AG08396 (cell line): ENCODE measurements at places on chromosomes 3 and 15.

- no peak for DNase-seq
These were observed 31.8 kb downstream of the SLC7A14 start for GRCh38 chr3:170553788-170554757.

GRCh38 chr3:187902936-187903335, 157.7 kb upstream of the BCL6 start:
- no peak for DNase-seq

DNA sequence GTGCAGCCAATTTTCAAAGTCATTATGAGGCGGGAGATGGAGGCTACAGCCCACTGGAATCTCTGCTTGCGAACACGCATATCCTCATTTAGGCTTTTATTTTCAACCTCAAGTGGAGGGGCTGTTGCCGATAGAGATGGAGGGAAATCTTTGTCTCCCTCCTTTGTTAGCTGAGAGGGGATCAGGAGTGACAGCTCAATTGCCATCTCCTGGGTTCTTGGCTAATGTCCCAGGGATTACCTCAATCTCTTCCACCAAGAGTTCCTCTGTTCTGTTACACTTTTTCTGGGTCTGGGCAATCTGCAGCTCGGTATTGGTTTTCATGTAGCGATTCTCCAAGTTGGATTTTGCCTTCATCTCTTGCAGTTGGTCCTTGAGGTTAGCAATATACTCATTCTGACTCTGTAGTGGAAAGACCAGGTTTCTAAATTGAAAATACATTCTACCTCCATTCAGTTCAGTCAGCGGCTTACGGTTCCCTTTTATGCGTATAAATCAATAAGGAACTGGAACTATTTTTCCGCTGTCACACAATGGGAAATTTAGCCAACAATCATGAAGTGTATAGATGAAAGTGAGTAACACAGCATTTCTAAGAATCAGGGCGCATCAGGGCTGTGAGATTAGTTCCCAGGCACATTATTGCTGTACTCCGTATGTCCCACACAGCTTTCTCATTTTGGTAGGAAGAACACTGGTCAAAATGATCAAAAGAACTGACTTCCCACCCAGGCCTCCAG, 36.2 kb upstream of the RPL35A start:
- no peak for DNase-seq

GRCh38 chr3:88957711-88958439, 149.5 kb upstream of the EPHA3 start:
- peak; percentile 45 for DNase-seq

DNA sequence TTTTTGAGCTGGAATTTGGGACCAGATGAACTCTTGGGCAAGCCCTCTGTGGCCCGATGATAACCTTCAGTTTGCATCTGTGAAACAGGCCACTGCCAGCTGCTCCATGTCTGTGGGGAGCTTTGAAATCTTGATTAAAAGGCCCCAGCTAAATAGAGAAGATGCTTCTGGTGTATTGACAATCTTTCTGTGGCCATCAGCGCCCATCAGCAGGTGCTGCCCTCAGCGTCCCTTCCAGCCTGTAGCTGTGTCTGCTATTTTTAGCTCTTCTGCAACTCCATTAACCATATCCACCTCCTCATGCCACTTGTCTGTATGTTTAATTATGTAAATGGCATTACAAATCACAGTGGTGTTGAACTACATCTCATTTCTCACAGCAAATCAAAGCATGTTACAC, 54.0 kb downstream of the CHCHD6 start:
- DNase-seq: no peak

DNA sequence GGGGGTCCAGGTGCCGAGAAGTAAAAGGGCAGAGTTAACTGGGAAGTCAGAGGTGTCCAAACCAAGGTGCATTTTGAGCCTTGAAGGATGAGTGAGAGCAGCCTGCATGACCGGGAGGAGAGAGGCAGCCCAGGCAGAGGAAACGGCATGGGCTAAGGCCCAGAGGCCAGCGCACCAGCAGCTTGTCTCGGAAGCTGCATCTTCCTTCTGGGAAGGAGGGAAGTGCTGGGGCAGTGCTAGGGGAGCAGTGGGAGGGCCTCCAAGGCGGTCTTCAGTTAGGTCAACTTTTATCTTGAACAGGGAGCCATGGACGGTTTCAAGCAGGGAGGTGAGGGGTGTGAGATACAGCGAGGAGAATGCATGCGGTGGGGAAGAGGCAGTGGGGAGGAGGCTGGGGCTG, 1.0 kb downstream of the H1-8 start:
- DNase-seq: no peak

DNA sequence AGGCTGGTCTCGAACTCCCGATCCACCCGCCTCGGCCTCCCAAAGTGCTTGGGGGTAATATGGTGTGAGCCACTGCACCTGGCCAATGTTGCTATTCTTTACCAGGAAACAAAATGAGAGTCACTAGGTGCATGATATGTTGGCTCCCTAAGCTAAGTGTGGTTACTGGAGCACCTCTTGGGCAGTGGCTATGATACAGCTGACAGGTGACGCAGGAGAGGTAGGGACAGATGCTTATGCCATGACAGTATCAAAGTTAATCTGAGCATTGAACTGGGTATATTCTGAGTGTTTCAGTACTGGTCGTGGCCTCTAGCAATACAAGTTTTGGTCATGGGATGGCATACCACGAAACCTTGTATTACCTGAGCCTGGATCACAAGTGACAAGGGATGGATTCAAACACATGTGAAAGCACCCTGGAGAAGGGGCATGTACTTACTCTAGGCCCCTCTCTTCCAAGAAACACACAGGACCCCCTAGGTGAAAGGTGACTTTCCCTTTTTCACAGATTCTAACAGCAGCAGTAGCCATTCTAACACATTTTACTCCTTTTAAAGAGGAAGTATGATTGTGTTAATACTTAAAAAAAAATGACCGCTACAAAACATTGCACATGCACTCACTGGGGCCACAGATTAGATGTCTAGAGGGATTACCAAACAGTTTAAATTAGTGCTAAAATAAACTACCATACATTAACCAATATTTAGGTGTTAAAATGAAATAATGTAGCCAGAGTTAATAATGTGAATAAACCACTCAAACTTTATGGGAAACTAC, 467.3 kb downstream of the SHQ1 start:
- DNase-seq: no peak
